ENCODE measurements at places on chromosomes 3 and 15.
A peak's percentile ranks its signal among the peaks of the same experiment; 100 is the strongest.

- DNase-seq = no peak
These were observed 22.7 kb upstream of the IREB2 start for GRCh38 chr15:78415284-78415683.

GRCh38 chr15:91853511-91853947 is at the start of gene SLCO3A1:
TSS of gene SLCO3A1 (plus strand) at chr15:91853708.
- DNase-seq = peak; percentile 80

DNA sequence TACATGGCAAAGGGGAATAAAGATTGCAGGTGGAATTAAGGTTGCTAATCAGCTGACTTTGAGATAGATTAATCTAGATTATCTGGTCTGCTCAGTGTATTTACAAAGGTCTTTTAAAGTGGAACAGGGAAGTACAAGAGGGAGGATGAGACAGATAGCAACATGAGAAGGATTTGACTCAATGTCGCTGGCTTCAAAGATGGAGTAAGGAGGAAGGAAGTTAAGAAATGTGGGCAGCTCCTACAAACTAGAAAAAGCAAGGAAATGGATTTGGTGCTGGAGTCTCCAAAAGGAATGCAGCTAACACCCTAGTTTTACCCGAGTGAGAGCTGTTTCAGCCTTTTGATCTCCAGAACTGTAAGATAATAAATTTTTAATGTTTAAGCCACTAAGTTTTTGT is 180.7 kb upstream of the TTC14 start:
- DNase-seq = no peak

- DNase-seq = no peak
These were observed 19.2 kb downstream of the SUCLG2 start for GRCh38 chr3:67635257-67635656.

- no peak for DNase-seq
These were observed 63.8 kb downstream of the SLCO2A1 start for GRCh38 chr3:133965906-133966305.

GRCh38 chr15:58233341-58233740 is 95.2 kb downstream of the AQP9 start:
- DNase-seq = no peak

GRCh38 chr15:48643206-48643605 is 2.3 kb downstream of the FBN1 start:
- DNase-seq = no peak
